Left lung (tissue), 14 donors: ENCODE measurements at places on chromosomes 5 and 9.

DNA sequence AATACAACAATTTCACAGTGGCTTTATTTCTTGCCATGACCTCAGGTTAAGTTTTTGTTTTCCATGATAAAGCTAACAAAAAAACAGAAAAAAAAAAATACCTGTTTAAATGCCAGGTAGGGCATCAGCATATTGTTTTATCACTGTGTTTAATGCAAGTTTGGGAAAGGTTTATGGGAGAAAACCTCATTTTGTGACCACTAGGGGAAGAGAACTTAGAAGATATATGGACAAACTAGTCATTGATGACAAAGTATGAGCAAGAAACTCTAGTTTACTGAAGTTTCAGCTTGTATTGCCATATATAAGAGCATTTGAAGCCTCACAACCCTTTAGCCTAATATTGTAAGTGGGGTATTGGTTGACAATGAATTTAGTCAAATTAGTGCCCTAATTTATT lies 1431.4 kb upstream of the CDH18 start:
- H3K27me3 ChIP-seq, result no peaks in the 10 kb centered on the region
- no peak overlapping the region for H3K27ac ChIP-seq
- H3K4me1 ChIP-seq, result no peaks in the 10 kb centered on the region
- DNase-seq, result no peak
- no peaks in the 10 kb centered on the region for H3K36me3 ChIP-seq

DNA sequence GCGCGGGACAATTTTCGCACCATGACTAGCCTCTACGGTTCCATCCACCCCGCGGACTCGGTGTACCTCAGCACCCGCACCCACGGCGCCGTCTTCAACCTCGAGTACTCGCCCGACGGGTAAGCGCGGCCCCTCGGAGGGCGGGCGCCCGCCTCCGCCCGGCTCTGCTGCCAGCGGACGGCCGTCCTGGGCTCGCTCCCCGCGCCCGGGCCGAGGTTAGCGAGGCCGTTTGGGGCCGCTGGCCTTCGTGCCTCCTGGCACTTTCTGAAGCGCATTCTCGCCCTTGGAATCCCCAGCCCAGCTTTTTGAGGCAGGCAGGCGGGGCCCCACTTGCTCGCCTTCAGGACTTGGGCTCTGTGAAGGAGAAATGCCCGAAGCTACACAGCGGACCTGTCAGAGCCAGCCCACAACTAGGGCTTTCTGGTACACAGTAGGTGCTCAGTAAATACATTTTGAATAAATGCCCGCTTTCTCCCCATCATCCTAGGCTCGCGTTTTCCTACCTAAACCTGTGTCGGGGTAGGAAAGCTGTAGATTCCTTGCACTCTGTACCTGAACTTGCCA lies 772 bp downstream of the DCAF10 start:
- DNase-seq, result peak; percentile 91
- H3K4me3 ChIP-seq, result peak overlapping the region; percentile 96
- H3K4me1 ChIP-seq, result peaks cover 30% of the 10 kb centered on the region
- peak overlapping the region; percentile 92 for H3K27ac ChIP-seq
- no peaks in the 10 kb centered on the region for H3K36me3 ChIP-seq

DNA sequence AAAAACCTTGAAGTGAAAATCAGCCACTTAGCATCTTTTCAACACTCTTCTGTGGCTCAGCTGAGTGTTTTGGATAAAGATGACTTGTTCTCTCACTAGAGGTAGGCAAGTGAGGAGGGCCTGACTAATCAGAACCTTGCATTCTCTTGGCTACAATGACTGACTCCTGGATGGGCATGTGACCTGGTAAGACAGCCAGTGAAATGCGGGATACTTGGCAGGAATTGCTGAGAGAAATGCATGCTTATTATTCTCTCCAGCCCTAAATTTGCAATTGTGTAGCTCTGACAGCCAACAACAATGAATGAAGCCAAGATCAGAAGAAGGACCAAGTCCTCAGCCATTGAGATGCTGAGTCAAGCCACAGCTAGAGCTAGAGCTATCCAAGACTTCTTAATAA lies 490.5 kb upstream of the ZNF608 start:
- no peak for DNase-seq
- H3K27ac ChIP-seq, result no peak overlapping the region
- H3K4me3 ChIP-seq, result no peak overlapping the region
- H3K4me1 ChIP-seq, result no peaks in the 10 kb centered on the region
- H3K36me3 ChIP-seq, result no peaks in the 10 kb centered on the region

DNA sequence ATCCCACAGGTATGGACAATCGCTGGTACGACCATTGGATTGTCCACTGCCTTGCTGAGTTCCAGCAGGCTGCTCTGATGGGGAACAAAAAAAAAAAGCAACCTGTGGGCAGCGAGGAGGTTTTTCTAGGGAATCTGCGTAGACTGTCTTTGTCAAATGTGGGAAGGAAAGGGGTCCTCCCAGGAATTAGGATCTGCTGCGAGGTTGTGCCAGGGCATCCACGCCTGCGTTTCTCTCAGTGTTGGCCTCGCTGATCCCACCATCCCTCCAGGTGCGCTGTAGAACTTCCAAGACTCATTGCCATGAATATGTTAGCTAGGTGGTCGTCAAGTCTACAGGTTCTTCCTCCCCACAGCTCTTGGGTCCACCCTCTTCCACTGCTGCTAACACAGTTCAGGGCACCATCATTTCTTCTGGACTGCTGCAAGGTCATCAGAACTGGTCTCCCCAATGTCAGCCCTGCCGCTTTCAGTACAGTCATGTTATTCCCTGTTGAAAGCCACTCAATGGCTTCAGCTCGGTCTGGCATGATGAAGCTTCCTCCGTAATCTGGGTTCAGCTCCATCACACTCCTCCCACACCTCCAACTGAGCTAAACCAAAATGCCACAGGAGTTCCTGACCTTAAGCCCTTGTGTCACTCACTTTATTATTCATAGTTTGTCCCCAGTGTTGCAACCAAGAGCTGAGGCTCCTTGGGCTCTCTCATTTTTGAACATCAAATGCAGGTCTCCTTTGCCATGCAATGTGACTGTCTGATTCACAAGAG lies 79.5 kb upstream of the DMRT1 start:
- no peaks in the 10 kb centered on the region for H3K27me3 ChIP-seq
- DNase-seq, result no peak
- no peak overlapping the region for H3K27ac ChIP-seq
- no peaks in the 10 kb centered on the region for H3K36me3 ChIP-seq

- H3K4me3 ChIP-seq, result no peak overlapping the region
- H3K27me3 ChIP-seq, result no peaks in the 10 kb centered on the region
- DNase-seq, result no peak
- no peak overlapping the region for H3K27ac ChIP-seq
- H3K4me1 ChIP-seq, result no peaks in the 10 kb centered on the region
These were observed 1761.5 kb downstream of the MAT2B start for GRCh38 chr5:165266939-165267338.

DNA sequence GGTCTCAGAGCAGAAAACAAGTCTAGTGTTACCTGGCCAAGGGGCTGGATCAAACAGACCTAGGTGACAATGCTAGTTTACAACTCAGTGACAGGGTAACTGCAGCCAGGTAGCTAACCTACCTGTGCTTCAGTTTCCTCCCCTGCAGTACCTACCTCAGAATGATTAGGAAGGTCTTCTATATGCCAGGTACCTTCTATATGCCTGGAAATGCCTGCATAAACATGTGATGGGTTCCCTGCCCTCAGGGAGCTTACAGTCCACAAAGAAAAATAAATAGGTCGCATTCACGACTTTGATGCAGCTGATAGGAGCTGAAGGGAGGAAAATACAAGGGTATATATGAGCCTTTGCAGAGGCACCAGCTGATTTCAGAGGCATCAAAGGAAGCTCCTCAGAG lies 16.1 kb downstream of the LHFPL2 start:
- no peaks in the 10 kb centered on the region for H3K27me3 ChIP-seq
- no peak overlapping the region for H3K4me3 ChIP-seq
- no peak overlapping the region for H3K27ac ChIP-seq
- peaks cover 17% of the 10 kb centered on the region for H3K36me3 ChIP-seq
